AG09309 (cell line): ENCODE measurements at places on chromosomes 6 and 20.

DNA sequence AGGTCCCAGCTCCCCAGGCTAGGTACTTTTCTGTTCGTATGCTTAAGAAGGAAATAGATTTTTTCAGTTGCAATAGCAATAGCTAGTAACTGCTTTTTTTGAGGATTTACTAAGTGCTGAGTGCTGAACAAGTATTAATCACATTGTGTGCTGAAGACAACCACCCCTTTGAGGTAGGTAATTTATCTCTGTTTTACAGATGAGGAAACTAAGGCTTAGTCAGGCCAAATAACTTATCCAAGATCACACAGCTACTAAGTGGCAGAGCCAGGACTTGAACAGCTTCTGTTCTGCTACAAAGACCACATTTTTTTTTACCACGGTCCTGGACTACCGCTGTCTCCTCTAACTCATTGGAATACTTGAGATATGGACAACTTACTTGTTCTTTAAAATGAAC, 39.8 kb downstream of the LRRN4 start:
- DNase-seq = no peak

DNA sequence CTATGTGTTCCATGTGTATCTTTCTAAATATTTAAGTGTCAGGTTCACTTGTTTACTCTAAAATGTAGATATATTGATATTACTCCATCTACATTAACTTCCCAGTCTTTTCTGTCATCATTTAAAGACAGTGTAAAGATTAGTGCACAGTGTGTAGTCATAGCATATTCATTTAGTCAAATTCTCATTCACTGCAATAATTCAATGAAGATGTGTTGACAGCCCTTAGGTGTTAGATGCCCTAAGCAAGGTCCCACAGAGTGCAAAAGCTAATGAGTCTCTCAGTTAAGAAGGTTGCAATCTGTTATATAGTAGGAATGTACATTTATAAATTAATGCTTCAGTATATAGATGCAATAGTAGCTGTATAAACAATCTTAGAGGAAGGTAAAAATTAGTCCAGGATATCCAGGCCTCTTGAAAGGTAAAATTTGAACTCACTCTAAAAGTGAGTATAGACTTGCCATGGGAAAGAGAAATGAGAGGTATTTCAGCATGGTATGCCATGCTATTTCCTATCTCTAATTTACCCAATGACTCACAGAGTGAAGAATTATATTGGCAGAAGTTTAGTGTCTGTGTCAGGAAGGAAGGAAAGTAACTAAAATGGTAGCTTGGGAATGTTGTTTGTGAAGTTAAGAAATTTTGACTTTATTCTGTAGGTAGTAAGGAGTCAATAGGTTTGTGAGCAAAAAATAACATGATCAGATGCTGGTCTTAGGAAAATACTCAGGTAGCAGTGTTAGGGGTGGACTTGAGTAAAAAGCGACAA, 969.9 kb upstream of the CITED2 start:
- DNase-seq = peak; percentile 32

DNA sequence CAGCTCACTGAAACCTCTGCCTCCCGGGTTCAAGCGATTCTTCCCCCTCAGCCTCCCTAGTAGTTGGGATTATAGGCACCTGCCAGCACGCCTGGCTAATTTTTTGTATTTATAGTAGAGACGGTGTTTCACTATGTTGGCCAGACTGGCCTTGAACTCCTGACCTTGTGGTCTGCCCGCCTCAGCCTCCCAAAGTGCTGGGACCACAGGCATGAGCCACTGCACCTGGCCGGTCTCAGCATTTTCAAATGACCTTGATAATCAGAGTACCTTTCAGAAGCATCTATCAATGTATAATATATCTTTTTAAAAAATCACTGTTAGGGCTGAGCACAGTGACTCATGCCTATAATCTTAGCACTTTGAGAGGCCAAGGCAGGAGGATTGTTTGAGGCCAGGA, 143.0 kb downstream of the DOK5 start:
- no peak for DNase-seq

DNA sequence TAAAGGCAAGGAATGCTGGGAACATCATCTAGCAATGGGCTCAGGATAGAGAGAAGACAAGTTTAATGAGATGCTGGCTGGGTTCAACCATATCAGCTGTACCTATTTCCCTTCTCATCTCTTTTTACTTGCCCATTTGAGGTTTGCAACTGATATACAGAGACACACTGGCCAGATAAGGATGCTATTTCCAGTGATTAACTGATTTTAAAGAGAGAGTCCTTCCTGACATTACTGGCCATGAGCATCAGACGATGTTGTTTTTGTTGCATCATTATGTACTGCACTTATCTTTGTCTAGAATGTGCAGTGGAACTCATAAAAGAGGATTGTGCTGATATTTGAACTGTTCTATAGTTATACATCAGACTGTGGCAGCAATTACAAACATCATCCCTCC, 252.7 kb downstream of the BTBD3 start:
- DNase-seq = no peak

GRCh38 chr6:10576226-10576625, 55.1 kb downstream of the GCNT2 start:
- DNase-seq = no peak
